ENCODE measurements at places on chromosomes 12 and 14. TPM values are rescaled to one million over a fixed set of nuclear protein-coding genes. Genes with fewer than 3 reads are reported as not detected.

The OAS2 gene
- not detected for total RNA-seq

The ACOT6 gene
- not detected for total RNA-seq

DNA sequence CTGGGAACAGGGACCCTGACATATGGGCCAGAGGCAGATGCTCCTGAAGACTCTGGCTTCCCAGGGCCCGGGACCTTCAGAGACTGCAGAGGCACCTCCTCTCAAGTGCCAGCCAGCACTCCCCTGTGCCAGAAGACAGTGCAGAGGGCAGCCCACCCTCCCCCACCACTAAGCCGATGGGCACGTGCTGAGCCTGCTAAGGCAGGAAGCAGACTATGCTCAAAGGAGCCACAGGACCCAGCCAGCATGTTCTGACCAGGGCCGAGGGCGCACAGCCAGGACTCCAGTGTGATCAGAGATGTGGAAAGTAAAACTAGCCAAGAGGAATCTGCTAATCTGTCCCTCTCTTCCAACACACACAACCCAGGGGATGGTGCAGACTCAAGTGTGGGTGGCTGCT lies 29.8 kb downstream of the DIO3 start:
- DNase-seq: peak; percentile 6
- no peaks in the 10 kb centered on the region for H3K4me1 ChIP-seq
- no peak overlapping the region for H3K27ac ChIP-seq
- peaks cover 10% of the 10 kb centered on the region for H3K27me3 ChIP-seq
- H3K4me3 ChIP-seq: no peak overlapping the region

DNA sequence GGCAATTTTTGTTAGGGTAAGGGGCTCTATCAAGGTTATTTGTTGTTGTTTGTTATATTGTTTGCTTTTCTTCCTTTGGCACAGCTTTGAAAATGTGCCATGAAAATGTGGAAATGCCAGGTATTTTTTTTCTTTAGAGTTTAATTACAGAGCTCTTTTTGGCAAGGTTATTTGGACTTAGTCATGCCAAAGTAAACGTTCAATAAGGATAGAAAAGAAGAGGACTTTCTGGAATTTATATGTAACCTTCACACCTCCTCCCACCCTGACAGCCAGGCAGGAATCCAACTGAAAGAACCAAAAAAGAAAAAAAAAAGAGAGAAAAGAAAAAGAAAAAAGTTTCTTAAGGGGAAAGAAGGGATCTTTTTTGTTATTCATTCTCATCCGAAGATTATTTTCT lies 217.8 kb downstream of the KITLG start:
- no peak overlapping the region for H3K27ac ChIP-seq
- H3K4me3 ChIP-seq: no peak overlapping the region
- peaks cover 1% of the 10 kb centered on the region for H3K27me3 ChIP-seq
- DNase-seq: no peak
- no peaks in the 10 kb centered on the region for H3K36me3 ChIP-seq

DNA sequence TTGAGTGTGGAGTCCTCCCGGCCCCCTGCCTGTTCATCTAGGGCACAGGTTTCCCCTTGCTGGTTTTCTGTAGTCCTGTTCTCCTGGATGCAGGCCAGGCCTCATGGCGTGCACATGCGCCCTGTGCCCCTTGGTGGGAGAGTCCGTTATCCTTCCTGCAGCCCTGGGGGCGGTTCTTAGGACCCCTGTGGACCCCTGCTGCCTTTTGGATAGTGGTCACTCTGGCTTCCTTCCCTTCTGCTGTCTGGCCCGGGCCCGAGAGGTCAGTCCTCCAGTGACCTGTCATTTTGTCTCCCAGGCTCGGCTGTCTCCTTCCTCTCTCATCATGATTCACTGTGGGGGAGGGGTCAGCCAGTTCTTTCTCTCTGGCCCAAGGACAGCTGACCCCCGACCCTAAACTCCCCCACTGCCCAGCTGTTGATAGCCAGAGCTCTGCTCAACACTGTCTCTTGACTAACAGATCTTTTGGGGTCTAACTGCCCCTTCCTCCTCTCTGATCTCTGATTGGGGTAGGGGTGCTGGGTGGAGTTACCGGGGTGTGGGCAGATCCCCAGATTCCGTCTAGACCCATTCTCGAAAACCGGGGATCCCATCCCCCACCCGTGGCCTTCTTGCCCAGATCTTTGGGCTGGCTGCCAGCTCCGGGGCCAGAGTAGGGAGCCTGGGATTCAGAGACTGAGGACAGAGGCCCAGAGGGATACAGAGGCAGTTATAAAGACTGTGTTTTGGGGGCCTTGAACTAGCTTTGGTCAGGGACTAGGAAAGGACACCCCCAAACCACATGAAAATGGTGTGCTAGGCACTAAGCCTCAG lies 7.0 kb downstream of the CCND2 start:
- H3K27ac ChIP-seq: peak overlapping the region; percentile 12
- H3K4me3 ChIP-seq: peak overlapping the region; percentile 55
- no peak for DNase-seq
- peaks cover 30% of the 10 kb centered on the region for H3K4me1 ChIP-seq

DNA sequence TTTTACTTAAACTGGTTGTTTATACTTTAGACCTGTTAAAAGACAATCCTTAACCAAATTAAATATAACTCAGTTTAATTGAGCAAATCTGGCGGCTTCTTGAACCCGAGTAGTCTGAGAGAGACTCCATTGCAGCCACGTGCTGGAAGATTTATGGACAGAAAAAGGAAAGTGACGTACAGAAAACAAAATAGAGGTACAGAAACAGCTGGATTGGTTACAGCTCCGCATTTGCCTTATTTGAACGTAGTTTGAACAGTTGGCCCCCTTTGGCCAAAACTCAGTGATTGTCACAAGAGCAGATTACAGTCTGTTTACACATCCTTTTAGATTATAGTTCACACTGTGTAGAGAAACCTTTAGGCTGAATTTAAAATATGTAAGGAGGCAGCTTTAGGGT lies 155.9 kb downstream of the RAD51B start:
- no peaks in the 10 kb centered on the region for H3K36me3 ChIP-seq
- no peaks in the 10 kb centered on the region for H3K27me3 ChIP-seq
- no peaks in the 10 kb centered on the region for H3K4me1 ChIP-seq

DNA sequence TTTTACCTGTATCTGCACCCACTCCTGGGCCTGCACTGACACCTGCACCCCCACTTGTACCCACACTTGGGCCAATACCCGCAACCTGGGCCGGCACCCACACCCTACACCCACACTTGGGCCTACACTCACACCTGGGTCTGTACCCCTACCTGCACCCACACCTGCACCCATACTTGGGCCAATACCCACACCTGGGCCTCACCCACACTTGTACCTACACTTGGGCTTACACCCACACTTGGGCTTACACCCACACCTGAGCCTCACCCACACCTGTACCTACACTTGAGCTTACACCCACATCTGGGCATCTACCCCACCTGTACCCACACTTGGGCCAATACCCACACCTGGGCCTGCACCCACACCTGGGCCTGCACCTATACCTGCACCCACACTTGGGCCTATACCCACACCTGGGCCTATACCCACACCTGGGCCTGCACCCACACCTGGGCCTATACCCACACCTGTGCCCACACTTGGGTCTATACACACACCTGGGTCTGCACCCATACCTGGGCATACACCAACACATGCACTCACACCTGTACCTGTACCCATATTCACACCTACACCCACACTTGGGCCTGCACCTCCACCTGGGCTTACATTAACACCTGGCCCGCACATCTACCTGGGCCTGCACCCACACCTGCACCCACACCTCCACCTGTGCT lies 39.2 kb downstream of the DAO start:
- H3K27me3 ChIP-seq: peaks cover 6% of the 10 kb centered on the region
- H3K4me3 ChIP-seq: no peak overlapping the region
- DNase-seq: no peak
- no peaks in the 10 kb centered on the region for H3K4me1 ChIP-seq
- H3K36me3 ChIP-seq: peaks cover 28% of the 10 kb centered on the region

The GPR33 gene
- total RNA-seq: not detected

The FOXN4 gene
- 0.61 TPM for total RNA-seq

Measured in glutamatergic neuron (in vitro differentiated cells).